ENCODE measurements at places on chromosomes 6 and 20.

DNA sequence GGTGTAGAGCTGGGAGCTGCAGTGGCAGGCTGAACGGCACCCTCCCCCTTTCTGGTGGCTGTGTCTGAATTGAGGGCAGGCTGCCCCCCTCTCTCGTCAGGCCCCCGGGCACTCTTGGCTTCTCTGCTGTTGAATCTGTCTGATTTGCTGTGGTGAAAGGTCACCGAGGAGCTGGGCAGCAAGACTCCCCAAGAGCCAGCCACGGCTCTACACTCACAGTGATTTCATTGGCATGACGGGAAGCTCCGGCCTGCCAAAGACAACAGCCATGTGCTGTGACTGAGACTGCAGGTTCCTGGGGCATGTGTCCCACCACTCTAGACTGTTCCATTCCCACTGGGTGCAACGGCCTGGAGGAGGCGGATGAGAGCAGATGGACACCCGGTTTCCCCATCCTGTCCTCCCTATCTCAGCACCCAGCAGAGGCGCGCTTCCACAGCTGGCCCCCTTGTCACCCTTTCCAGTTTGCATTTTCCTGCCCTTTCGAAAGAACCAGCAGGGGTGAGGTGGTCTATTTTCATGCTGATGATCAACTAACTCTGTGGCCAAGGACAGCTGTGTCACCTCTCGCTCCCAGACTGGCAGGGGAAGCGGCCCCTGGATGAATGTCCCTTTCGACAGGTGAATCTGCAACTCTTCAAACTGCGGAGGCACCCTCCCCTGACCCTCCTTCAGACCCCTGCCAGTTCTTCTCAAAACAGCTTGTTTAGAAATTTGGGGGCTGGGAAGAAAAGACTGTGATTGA is 2.2 kb downstream of the APCDD1L start:
- no peak for DNase-seq

DNA sequence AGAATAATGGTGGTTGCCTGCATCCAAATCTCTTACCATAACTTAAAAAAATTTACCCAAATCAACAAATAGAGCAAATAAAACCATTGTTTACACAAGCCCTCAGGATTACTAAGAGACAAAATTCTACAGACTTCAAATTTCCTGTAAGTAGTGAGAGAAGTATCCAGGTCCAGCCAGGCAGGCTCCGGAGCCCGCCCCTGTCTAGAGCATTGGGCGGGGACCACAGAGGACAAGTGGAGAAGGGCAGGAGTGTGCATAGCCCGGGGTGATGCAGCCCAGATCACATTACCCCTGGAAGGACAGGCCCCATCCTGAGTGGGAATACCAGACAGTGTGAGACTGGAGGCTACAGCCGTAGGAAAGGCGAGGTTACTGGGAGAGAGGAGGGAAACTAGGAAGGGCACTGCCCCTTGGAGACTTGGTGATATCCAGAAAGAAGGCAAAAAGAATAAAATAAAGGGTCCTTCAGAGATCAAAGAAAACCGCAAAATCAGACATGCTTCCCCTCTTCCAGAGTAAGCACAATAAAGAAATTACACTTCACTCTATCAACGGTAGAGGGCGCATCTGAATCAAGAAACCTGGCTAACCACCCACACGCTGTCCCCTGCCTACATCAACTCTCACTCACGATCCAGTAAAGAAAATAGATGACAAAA is 26.6 kb downstream of the RIN2 start:
- no peak for DNase-seq

DNA sequence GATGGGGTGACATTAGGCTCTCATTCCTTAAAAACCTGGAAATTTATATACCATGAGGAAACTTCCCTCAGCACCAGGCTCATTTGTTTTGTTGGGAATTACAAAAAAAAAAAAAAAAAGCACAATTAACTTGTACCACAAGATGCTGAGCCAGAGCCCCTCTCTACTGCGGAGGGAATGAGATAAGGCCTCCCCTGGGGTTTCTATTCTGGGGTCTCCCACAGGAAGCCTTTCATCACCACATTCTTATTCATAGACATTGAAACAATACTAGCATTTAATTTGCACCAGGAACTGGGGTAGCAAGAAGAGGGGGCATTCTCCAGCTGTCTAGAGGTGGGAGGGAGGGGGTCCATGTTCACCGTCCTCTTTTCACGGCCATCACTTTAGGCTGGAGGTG is 23.0 kb upstream of the RPS6KA2 start:
- no peak for DNase-seq

DNA sequence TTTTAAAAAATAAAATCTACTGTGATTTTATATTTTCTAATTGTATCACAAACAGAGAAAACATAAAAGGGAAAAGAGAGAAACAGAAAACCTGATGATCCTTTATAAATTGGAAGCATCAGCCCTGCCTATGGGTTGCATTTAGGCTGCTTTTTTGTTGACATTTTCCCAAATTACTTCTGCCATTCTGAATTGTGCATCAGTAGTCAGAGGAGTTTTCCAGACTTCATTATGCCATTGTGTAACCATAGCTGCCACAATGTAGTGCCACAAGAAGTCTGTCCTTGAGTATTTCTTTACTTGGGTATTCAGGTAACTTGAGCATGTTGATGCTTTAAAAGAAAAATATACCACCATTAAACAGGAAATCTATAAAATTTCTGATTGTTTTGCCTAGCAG is 130.3 kb downstream of the HACE1 start:
- DNase-seq = no peak

All from stimulated activated CD4-positive, alpha-beta T cell treated with anti-CD3 and anti-CD28 coated beads, TNF-alpha, amount 100 ng/mL, for 1 hour (primary cell).